ENCODE measurements at places on chromosomes 12 and 14.

DNA sequence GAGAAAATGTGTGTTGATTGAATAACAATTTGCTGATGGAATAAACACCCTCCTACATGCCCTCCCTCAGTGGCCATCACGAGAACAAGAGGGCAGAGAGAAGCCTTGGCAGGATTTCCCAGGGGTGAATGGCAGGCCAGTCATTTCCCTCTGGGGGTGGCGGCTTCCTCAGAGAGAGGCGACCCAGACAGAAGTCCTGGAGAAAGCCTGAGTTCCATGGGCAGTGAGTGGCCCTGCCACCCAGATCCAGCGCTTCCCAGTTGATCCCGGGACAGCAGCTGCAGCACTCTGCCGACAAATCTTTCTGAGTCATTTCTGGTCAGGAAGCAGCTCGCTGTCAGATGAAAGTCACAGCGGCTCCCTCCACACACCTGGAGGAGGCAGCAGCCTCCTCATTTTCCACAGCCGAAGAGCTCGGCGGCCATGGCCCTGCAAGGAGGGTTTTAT is 123.0 kb downstream of the SCARB1 start:
- DNase-seq = no peak

DNA sequence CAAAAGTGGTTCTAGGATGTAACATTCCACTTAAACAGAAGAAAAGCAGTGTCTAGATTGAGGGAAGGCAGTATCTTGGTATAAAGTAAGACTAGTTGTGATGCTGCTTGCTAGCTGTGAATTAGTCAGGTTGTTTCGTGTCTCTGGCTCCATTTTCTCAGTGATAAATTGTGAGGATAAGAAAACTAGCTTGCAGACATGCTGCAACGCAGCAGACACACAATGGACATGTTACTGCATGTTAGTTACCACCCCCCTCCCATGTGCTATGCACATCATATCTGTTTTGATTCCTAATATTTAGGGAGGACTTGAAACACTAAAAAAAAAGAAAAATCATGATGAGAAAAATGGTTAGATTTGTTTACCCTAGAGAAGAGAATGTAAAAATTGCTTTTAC is 2.9 kb downstream of the CCNK start:
- DNase-seq = no peak

DNA sequence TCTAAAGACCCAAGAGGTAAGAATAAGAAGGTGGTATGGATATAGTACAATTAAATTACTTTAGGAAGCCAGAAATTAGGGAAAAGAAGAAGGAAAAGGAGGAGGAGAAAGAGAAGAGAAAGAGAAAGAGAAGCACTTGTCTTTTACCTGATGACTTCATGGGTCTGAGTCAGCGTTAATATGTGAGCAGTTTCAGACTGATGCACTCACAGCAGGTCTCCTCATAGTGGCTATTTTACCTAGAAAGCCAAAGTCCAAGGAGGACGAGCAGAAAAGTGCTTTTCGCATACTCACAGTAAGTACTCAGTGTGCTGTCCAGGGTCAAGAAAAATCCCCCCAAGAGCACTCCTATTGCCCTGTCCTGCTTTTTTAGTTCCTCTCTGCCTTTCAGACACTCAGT is 222.1 kb downstream of the C12orf42 start:
- DNase-seq = no peak

- DNase-seq = no peak
Observed at GRCh38 chr12:98998697-98999299, 353.7 kb downstream of the APAF1 start.

DNA sequence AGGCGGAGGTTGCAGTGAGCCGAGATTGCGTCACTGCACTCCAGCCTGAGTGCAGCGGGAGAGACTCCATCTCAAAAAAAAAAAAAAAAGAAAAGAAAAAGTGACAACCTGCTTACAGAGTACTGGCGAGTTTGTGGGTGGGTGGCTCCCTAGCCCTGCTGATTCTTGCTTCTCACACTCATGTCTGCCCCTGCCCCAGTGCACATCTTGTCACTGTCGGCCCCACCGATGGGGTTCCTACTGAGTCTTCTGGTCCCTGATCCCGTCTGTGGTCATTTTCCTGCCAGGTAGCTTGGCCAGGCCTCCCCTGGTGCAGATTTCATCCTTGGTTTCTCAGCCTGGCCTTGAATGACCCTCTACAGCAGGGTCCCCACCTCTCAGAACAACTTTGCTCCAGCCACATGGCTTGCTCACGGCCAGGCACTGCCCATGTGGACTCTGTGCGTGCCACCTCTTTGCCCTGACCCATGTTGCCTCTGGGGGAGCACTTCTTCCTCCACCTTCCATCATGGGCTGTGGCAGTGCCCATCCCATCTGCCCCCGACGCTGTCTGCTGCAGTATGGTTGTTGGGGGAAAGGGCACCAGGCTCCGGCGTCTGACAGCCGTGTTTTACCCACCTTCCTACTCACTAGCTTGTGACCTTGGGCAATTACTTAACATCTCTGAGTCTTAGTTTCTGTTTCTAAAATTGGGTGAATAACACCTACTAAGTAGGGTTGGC is 2.1 kb upstream of the PTPN6 start:
- no peak for DNase-seq

DNA sequence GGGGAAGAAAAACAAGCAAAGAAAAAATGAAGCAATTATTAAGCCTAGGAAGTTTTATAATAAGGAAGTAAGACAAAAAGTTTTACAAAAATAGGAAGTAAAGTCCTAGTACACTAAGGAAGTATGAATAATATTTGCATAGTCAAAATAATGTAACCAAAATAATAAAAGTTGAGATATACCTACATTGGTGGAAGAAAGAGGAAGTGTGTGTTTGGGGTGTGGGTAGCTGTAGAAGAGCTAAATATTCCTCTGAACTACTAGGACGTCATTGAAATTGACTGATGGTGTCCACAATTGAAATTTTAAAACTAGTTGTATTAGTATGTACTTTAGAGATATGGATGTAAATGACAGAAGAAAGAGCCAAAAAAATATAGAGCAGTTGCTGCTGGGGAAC is 228.4 kb upstream of the OTX2 start:
- no peak for DNase-seq

DNA sequence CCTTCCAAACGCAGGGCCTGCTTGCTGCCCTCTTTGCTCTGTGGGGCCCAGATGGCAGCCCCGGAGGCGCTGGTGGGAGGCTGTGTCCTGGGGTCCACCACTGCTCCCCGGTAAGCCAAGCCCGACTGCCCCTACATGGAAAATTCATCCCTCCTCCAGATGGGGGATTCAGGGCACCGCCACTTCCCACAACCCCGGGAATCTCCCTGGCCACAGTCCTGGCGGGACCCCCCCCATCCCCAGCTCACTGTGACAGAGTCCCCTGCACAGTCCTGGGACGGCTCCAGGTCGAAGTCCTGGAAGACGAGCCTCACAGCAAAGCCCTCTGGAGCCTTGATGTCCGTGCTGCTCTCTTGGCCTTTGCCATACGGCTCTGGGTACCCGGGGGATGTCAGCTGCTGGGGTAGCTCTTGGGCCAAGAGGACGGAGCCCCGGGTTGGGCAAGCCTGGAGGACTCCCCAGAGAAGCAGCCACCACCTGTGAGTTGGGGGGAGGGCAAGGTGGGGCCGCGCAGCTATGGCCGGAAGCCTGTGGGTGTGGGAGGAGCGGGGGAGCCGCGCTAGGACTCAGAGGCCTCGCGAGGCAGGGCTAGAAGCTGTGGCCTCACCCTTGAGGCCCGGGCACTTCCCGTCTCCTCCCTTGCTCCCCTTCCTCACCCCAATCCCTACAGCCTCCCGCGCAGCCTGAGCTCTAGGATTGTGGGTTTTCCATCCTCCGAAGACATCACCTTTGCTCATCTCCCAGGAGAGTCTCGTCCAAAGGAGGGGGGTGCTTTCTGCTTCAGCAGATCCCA is 815 bp downstream of the C1RL start:
- peak; percentile 69 for DNase-seq

- DNase-seq = no peak
Observed at GRCh38 chr12:68899251-68899771, 33.7 kb downstream of the CPM start.

DNA sequence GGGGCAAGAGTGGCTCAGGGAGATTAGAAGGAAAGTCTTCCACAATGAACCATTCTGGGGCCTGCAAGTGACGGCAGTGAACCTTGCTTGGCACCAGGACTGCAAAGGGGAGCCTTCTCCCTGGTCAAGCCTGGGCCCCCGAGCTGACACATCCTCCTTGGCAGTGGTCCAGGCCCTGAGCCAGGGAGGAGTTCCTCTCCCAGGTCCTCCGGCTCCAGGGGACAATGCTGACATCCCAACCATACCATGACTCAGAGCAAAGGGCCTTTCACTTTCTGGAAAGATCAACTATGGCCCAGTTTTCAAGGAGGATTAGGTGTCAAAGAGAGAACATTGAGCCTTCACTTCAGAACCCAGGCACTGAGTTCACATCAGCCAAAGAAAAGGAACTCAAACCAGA is 756.5 kb upstream of the TBX3 start:
- DNase-seq = no peak

GRCh38 chr14:95237958-95238340 is 80.6 kb upstream of the DICER1 start:
- DNase-seq = no peak

DNA sequence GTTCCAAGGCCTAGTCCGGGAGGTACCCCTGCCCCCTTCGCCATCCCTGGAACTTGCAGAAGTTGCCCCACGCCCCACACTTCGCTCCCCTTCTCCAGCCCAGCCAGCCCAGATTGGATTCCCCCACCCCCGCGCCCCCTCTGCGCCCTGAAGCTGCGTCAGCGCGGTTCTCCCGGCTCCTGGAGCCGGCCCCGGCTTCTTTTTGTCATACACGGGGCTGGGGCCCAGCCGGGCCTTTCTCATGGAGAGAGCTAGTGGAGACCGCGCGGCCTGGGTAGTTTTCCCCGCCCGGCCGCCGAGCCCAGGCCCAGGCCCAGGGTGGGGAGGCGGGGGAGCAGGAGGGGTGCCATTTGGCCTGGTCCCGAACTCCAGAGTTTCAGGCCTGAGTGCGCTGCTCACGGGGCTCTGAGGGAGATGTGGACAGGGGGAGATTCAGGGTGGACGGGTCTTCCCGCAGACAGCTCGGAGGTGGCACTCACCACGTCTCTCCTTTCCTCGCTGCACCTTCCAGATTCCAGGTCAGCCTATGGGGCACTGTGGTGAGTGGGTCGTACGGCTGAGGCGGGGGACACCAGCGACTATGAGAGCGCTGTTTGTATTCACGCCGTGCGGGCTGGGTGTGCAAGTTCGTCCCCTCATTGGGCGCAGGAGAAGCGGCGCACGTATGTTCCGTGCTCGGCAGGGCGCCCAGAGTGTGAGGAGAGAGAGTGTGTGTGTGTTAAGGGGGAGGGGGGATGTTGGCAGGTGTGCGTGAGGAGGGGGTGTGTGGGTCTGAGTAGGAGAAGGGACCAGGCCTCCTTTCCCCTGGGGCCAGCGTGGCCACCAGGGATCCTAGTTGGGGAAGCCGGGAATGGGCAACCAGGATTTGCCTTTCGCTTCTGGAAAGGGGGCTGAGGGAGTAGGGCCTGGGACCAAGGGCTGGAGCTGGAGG is 785 bp upstream of the LHX5 start:
- DNase-seq = peak; percentile 62

DNA sequence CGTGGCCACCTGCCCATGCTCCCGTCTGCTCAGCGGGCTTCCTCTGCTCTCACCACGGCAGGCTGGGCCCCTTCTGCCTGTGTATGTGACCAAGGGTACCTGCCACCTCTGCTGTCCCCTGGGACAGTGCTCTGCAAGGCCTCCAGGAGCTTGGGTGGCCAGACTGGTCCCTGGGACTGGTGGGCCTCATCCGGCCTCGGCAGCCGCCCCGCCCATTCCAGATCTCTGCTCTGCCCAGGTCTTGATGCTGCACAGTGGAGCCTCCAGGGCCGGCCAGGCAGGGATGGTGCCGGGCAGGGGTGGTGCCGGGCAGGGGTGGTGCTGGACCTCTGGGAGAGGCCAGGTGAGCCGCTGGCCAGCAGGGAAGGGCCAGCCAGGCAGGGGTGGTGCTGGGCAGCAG is 9.0 kb downstream of the FBRSL1 start:
- no peak for DNase-seq

DNA sequence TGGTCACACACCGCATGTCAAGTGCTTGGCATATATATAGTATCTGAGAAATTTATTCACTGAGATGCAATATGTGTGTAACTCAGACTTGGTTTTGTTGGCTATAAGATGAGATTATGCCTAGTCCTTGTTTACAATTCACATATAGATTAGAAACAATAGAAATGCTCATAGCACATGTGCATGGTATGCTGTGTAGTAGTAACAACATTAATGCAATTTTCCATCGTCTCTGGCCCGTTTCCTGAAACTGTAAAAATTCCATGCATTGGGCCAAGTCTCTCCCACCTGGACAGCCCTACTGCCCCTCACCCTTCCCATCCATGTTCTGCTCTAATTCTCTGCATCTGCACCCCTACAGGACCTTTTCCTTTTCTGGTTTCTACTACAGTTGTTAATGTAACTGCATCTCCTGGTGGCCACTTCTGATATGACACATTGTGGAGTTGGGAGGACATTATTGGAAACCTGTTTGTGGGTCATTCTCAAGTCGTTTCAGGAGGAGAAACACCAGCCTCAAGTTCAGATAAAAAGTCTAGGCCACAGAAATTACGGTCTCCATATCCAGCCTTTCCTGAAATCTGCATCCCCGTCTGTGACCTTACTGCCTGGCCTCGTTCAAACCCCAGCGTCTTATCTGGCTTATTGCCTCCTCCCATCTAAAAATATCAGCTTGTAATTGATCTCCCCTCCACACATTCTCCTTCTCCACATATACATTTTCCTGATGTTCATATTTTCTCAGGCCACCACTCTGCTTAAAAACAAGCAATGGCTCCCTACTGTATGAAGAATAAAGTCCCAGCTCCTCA is 37.5 kb downstream of the EMP1 start:
- DNase-seq = peak; percentile 55

DNA sequence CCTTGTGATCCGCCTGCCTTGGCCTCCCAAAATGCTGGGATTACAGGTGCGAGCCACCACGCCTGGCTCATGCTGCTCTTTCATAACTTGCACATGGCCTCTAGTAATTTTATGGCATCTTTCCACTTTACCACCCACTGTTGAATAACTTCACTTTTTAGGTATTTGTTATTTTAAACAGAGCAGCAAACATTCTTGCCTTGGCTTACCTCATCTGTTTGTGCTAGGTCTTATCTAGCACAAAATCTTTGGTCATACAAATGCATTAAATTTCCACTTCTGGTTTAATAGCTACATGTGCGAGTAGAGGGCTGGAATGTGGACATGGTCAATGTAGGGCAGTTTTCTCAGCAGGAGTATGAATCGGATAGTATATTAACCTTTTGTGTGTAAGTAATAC is 38.8 kb upstream of the ATF7IP start:
- DNase-seq = no peak

- no peak for DNase-seq
Observed at GRCh38 chr12:57179331-57180086, 32.1 kb upstream of the LRP1-AS start.

- no peak for DNase-seq
Observed at GRCh38 chr12:111249757-111250156, 119.1 kb downstream of the PHETA1 start.

DNA sequence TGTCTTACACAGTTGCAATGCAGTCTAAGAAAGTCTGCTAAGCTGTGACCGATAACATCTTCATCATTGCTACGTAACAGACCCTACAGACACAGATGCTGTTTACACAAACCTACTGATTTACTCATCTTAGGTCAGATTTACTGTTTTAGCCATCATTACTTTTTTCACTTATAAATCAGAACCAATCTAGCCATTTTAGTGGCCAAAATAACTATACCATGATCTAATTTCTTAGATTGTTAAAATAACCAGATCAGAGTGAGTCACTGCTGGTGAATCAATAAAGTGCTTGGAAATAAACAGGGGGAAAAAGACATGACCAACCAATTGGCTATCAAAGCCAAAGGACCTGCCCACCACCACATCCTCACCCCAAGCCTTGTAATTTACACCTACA is 57.0 kb upstream of the FOXN3 start:
- DNase-seq = no peak

GRCh38 chr12:53161119-53161911 is 19.2 kb upstream of the ZNF740 start:
- DNase-seq = no peak

Measured in WTC11 (cell line).